Ascending aorta (tissue), 2 donors: ENCODE measurements at places on chromosomes 1 and 21. TPM values are rescaled to one million over a fixed set of nuclear protein-coding genes. Genes with fewer than 3 reads are reported as not detected.

Gene SLC25A34
- 5.7 TPM for total RNA-seq

Gene PADI2
- 0.21 TPM for total RNA-seq

Gene IER5
- total RNA-seq = 47.9 TPM

Gene AK5
- total RNA-seq = not detected

DNA sequence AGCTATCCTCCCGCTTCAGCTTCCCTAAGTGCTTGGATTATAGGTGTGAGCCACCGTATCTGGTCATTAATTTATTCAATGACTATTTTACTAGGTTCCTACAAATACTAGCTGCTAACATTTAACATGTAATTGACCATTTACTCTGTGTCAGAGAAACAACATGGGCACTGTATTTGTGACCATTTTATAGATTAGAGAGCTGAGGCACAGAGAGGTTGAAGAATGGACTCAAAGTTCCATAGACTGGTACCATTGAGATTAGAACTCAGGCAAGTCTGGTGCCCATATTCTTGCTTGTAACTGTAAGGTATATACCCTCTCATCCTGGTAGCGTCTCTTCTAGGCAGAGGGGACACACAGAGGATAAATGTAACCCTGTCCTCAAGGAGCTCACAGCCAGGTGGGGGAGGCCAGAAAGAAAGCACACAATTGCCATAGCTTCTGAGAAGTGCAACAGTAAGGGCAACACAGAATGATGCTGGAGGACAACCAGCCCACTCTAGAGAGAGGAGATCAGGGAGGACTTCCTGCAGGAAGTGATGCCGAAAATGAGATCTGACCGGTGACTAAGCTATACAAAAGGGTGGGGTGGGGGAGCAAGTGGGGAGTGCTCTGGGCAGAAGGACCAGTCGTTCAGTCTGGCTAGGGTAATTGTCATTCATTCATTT lies 3.8 kb downstream of the SRARP start:
- H3K27ac ChIP-seq = no peak overlapping the region
- DNase-seq = no peak
- no peaks in the 10 kb centered on the region for H3K36me3 ChIP-seq
- peaks cover 4% of the 10 kb centered on the region for H3K4me1 ChIP-seq

DNA sequence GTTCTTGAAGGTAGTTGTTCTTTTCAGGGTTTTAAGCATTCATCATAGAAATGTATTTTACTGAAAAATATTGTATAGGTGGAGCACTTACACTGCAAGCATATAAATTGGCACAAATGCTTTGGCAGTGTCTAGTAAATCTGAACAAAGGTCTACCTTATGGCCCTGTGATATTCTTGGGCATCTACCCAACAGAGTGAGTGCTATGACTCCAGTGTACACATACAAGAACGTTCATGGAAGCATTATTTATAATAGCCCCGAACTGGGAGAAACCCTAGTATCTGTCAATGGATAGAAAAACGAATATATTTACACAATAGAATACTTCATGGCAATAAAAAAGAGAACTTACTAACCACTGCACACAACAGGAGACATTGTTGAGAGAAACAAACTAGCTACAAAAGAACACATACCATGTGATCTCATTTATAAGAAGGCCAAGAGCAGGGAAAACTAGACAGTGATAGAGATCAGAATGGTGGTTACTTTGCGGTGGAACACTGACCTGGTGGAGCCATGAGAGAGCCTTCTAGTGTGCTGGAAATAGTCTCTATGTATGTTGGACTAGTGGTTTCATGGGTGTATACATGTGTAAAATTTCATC lies 96.0 kb downstream of the MAB21L3 start:
- H3K36me3 ChIP-seq = no peaks in the 10 kb centered on the region
- no peak for DNase-seq
- H3K27ac ChIP-seq = no peak overlapping the region
- H3K4me3 ChIP-seq = no peak overlapping the region

- no peaks in the 10 kb centered on the region for H3K27me3 ChIP-seq
- no peaks in the 10 kb centered on the region for H3K4me1 ChIP-seq
- no peaks in the 10 kb centered on the region for H3K36me3 ChIP-seq
- no peak overlapping the region for H3K27ac ChIP-seq
Observed at GRCh38 chr1:157198619-157199420, 60.6 kb upstream of the ETV3 start.

DNA sequence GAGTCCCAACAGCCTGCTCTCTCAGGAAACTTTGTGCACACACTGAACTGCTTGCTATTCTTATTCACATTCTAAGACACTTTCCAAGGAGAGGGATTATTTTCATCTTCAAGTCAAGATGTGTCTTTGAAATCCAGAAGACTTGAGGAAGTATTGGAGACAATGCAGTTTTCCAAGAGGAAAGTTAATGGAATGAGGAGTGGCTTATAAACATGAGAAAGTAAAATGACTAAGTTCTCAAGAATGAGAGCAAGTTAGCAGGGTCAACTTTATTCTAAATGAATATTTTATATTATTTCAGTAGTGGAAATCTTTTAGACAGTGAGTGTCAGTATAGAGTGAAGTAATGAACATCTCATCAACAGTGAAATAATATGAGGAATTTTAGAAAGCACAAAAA lies 1239.3 kb downstream of the MRPL39 start:
- H3K27ac ChIP-seq = no peak overlapping the region
- H3K4me1 ChIP-seq = no peaks in the 10 kb centered on the region
- H3K27me3 ChIP-seq = no peaks in the 10 kb centered on the region
- no peaks in the 10 kb centered on the region for H3K36me3 ChIP-seq
- no peak overlapping the region for H3K4me3 ChIP-seq

GRCh38 chr1:209870151-209870831 lies 42.5 kb downstream of the UTP25 start:
- H3K27ac ChIP-seq = no peak overlapping the region
- no peaks in the 10 kb centered on the region for H3K36me3 ChIP-seq
- DNase-seq = no peak
- no peak overlapping the region for H3K4me3 ChIP-seq

GRCh38 chr1:166785987-166786386 lies 53.3 kb upstream of the POGK start:
- H3K4me3 ChIP-seq = no peak overlapping the region
- H3K36me3 ChIP-seq = no peaks in the 10 kb centered on the region
- no peaks in the 10 kb centered on the region for H3K4me1 ChIP-seq
- DNase-seq = no peak

- H3K4me3 ChIP-seq = no peak overlapping the region
- no peaks in the 10 kb centered on the region for H3K27me3 ChIP-seq
- H3K36me3 ChIP-seq = no peaks in the 10 kb centered on the region
Observed at GRCh38 chr1:168362991-168363390, 82.3 kb downstream of the TBX19 start.

DNA sequence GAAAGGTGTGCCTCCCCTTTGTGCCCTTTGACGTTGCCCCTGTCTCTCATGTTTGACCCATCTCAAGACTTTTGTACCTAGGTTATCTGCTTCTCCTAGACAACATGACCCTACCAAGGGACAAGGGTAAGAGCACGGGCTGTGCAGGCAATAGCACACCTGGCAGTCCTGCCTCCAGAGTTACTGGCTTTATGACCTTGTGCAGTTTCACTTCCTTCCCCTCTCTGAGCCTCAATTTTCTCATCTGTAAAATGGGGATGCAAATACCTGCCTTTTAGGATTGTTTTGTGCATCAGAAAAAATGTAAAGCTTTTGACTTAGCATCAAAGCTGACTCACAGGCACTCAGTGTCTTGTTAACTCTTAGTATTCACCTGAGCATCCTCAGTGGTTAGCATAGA lies 36.4 kb downstream of the ELK4 start:
- peaks cover 34% of the 10 kb centered on the region for H3K4me1 ChIP-seq
- no peak for DNase-seq
- H3K36me3 ChIP-seq = no peaks in the 10 kb centered on the region
- no peaks in the 10 kb centered on the region for H3K27me3 ChIP-seq
- no peak overlapping the region for H3K27ac ChIP-seq

- peaks cover 13% of the 10 kb centered on the region for H3K4me1 ChIP-seq
- DNase-seq = no peak
- peak overlapping the region; percentile 95 for H3K27ac ChIP-seq
- no peaks in the 10 kb centered on the region for H3K27me3 ChIP-seq
Observed at GRCh38 chr21:39381009-39381408, 32.1 kb upstream of the HMGN1 start.
